Mammary epithelial cell (primary cell): ENCODE measurements at places on chromosomes 7 and 10. TPM values are rescaled to one million over a fixed set of nuclear protein-coding genes. Genes with fewer than 3 reads are reported as not detected.

DNA sequence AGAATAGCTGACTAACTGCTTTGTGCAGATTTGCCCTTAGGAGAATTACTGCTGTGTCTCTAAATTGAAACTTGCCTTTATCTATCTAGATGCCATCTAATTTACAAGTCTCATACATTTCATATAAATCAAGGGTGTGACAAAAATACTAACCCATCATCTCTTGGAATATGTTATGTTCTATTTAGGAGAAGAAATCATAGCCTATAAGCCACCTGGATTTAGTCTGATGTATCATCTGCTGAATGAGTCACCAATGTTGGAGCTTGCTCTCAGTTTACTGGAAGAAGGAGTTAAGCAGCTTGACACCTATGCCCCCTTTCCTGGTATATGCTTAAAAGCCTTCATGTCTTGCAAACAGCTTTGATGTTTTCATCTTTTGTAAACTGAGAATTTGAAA lies 43.5 kb downstream of the NUP205 start:
- DNase-seq = peak; percentile 32

GRCh38 chr10:61166065-61166464 lies 222.1 kb upstream of the RHOBTB1 start:
- no peak for DNase-seq

DNA sequence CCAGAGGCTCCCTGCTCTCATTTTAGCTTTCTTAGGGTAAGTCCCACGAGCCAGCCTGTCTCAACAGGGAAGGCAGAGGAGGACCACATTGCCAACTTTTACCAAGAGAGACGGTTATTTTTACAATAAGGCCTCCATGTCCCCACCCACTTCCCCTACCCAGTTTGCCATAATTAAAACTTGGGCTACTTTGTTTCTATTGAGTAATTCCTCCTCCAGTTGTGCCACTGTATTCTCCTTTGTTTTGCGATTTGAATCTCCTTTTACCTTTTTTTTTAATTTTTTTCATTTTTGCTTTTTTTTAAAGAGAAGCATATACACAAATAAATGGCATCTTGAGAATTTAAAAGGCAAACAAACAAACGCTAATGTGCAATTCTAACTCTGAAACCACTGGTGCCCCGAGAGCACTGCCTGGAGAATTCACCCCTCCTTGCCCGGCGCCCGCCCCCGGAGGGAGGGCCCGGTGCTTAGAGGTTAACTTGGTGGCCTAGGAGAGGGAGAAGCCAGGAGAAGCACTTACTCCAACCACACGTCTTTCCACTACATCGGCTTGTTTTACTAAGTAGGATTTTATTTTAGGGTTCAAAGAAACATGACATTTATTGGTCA lies 282.3 kb downstream of the USP6NL start:
- DNase-seq = no peak

DNA sequence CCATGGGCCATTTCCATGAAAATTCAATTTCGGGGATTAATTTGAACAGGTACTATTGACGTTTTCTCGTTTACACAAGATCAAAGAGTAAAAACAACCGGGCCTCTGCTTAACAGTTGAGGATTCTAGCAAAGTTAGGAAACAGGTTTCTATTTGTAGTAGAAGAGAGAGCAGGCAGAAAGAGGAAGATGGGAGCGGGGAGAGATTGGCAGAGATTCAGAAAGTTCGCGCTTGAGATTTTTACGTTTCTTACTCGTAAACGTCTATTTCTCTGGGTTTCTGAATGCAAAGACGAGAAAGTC lies 571 bp upstream of the VWC2 start:
- no peak for DNase-seq

CALCR gene
- not detected for total RNA-seq

AOC1 gene
- not detected for total RNA-seq

DNA sequence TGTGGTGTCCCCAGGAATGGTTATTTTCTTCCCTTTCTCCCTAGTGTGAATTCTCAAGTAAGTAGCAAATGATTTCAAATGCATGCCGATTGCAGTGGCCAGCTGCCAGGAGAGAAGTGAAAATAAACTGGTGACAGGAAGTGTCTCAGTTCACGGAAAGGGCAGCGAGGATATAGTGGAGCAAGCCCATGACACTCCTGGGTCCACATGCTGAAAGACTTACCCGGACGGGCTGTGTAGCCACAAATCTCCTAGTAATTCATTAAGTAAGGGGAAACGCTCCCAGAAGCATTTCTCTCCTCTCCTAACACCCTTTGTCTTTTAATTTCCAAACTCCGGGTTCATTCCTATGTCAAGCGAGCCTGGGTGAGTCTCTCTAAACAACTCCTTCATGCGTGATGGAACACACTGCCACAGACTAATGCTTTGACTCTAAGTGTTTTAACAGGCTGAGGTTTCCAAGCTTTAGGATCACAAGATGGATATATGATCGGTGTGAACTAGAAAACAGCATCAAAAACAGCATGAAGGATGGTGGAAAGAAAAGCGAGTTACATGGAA lies 125.6 kb downstream of the CYP26A1 start:
- peak; percentile 6 for DNase-seq

DNA sequence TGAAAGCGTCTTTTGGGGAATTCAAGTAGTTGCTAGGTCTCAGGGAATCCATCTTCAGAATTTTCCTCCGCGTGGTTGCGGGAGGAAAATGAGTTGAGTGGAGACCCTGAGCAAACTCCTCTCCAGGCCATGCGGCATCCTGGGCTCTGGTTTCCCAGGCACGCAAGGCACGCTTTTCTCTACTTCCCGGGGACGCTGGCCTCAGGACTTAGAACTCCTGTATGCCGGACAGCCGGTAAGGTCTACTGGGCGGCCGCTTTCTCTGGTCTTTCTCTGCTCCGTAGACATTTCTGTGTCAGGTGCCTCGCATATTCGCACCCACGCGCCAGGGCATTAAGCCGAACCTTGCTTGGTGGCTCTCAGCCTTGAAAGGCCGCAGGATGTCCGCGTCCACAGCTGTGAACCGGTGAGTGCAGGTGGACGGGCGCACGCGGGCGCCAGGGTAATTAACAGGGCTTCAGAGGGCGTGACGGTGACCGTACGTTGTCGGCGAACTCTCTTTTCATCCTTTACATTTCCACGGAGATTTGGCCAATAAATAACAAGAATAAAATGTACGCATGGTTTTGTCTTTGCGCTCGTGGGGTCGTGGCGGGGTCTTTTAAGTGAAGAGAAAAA lies 992 bp upstream of the RBM20 start:
- no peak for DNase-seq

GRCh38 chr10:45378914-45379726 lies 5.1 kb downstream of the ALOX5 start:
- DNase-seq = no peak

DNA sequence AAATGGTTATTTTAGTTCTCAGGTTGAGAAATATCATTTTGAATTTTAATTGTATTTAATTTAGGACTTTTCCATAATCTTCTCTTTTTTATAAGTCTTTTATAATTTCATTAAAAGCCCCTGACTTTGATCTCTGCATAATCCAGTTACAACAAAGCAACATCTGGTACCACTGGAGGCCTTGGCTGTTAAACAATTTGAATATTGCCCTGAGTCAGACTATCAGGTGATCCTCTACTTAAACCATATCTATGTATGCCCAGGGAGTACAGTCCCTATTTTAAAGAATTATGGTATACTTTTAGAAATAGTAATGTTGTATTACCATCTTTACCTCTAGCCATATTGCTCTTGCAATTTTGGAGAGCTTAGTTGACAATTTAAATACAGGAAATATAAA lies 119.1 kb downstream of the MAGI2 start:
- no peak for DNase-seq

GRCh38 chr7:30057741-30058140 lies 29.5 kb downstream of the PLEKHA8 start:
- no peak for DNase-seq

MICALL2 gene
- total RNA-seq = 30.5 and 69.8 TPM in 2 replicates

DNA sequence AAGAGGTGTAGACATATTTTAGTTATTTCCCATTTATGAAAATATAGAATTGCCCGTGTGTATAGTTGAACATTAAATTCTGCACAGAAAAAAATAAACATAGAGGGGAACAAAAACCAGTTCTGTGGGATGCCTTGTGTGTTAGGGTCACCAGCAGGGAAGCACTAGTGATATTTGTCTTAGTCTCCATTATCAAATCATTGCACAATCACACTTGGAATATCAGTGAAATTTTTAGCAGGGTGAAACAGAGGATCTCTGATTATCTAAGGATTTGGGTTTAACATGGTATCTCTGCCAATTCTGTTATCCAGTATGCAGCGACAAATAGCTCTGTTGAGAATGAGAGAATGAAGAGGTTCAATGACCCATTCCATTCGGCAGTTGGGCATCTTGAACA lies 496.0 kb upstream of the POM121L12 start:
- no peak for DNase-seq

DNA sequence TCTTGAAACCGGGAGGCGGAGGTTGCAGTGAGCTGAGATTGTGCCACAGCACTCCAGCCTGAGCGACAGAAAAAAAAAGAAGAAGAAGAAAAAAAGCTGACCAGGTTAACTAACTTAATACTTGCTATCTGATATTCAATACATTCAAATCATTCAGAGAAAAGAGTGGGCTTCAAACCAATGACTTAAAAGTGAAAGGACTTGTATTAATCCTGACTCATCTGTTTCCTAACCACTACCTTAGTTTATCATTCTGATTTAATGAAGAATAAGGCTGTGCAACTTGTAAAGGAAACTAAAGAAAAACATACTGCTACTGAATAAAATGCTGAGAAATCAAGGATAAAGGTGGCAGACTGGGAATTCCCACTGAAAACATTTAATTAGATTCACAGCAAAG lies 128.4 kb downstream of the NRBF2 start:
- no peak for DNase-seq

PGAM2 gene
- not detected in 2 replicates for total RNA-seq

DNA sequence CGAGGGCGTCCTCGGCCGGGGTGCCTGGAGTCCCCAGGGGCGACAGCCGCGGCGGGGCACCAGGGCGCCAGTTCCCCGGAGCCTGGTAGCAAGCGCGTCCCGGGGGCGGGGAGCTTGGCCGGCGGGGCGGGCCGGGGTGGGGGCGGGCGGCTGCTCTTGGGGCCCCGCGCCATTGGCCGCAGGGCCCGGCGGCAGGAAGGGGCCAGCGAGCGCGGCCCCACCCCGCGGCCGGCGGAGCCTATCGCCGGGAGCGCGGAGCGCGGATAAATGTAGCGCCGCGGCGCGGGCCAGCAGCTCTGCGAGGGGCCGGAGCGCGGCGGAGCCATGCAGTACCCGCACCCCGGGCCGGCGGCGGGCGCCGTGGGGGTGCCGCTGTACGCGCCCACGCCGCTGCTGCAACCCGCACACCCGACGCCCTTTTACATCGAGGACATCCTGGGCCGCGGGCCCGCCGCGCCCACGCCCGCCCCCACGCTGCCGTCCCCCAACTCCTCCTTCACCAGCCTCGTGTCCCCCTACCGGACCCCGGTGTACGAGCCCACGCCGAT lies at the start of gene HHEX:
TSS of gene HHEX (plus strand) at position 293 of the 548 bp plus-strand sequence. CDS start at position 325, 32 bp downstream.
- peak; percentile 50 for DNase-seq

GRCh38 chr7:46576950-46577349 lies 655.9 kb upstream of the IGFBP3 start:
- DNase-seq = no peak

DNA sequence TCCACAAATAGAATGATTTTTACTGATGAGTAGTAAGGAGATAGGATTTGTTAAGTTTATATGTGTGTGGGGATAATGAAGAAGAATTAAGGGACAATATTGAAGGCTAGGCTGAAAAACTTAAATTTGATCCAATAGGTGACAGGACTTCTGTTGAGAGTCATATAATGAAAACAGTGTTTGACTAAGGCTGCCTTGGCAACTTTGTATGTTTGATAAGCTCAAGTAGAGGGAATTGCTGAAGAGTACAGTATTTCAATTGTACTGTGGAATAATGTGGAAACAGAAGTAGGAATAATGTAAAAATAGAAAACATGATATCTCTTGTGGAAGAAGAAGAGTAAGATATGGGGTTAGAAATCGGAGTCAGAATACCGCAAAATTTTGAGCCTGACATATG lies 10.5 kb downstream of the R3HCC1L start:
- no peak for DNase-seq

GRCh38 chr7:3063016-3063753 lies 19.5 kb upstream of the CARD11 start:
- no peak for DNase-seq

DNA sequence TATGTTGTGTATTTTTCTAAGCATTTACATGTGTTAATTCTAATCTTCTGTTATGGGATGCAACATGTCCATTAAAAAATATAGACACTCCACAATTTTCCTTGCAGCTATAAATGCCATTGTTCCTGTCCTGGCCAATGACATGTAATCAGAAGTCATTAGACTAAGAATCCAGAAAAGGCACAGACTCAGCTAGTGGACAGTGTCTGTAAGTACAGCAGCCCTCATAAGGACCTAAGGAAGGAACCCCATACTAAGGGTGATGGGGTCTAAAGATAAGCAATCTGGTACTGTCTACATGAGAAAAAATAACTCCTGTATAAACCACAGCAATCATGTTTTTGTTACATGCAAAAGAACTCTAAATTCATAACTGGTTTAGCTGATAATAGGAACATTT lies 115.9 kb downstream of the GPR85 start:
- DNase-seq = no peak

- DNase-seq = no peak
Measured at GRCh38 chr7:49638166-49638565, 135.3 kb upstream of the VWC2 start.

DNA sequence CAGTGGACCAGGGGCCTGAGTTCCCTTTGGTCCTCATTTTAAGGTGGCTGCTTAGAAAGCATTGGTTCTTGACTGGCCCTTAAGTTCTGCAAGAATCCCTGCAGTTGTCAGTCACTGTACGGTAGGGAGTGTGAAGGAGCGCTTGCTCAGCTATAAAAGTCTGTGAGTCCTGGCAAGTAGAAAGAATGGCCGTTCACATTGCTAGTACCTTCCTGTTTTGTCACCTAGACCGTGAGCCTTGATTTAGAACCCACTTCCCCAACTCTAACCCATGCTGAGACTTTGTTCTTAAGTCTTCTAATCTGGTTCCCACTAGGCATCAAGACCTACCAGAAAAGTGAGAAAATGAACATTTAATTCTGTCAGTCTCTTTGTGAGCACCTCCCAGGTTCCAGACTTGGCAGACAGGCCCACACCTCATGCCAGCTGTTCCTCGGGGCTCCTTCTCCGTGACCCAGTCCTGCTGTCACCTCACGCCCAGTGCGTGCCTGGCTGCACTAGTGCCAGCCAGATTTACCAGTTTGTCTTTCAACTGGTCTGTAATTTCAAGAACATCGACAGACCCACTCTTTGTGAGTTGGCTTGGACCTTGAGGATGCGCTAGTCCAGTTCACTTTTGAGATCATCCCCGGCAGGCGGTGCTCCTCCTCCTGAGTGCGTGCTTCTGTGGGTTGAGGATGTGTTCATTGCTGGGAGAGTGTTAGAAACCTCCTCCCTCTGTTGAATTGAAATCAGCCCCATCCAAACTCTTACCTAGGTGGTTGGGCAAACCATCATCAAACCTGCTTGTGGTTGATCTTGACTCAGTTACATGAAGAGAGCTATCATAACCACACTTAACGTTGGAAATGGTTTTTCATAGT lies 78.5 kb downstream of the SHH start:
- DNase-seq = no peak

DNA sequence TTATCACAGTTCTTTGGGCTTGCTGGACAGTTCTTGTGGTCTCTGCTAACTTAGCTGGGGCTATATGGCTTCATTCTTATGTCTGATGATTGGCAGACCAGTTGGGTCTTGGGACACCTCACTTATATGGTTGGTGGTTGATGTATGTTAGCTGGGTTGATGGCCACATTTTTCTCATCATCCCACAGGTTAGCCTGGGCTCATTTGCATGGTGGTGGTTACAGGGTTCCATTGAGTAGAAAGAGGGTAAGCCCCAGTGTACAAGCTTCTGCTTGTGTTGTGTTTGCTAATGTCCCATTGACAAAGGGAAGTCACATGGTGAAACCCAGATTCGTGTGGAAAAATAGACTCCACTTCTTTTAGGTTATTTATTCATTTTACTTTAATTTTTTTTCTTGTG lies 40.6 kb downstream of the TMEM60 start:
- no peak for DNase-seq
